Activated effector memory CD4-positive, alpha-beta T cell treated with anti-CD3 and anti-CD28 coated beads, Interleukin-2, amount 50 U/mL, for 16 hours (primary cell): ENCODE measurements at places on chromosomes 6 and 20.
A peak's percentile ranks its signal among the peaks of the same experiment; 100 is the strongest.

GRCh38 chr20:62522748-62523396 is 47.1 kb upstream of the GATA5 start:
- DNase-seq = no peak

GRCh38 chr20:48889140-48889790 is 32.2 kb upstream of the ARFGEF2 start:
- DNase-seq = no peak

- peak; percentile 21 for DNase-seq
Measured at GRCh38 chr20:61370841-61371303, 118.8 kb downstream of the CDH4 start.

DNA sequence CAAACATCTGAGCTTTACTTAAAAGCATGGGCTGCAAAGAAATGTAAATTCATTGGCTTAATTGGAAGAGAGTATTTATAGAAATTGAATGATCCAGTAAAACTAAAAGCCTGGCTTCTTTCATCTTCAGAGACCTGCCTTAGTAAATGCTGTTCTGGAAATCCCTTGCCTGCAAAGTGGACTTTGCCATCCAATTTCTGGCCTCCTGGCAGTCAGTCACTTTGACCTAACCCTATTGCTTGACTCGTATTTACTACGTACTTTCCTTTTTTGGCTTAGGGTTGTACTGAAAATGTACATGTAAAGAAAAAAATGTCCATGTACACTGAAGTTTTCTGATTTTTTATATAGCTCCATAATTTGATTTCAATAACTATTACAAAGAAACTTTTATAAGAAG is 47.1 kb downstream of the E2F3 start:
- DNase-seq = no peak

DNA sequence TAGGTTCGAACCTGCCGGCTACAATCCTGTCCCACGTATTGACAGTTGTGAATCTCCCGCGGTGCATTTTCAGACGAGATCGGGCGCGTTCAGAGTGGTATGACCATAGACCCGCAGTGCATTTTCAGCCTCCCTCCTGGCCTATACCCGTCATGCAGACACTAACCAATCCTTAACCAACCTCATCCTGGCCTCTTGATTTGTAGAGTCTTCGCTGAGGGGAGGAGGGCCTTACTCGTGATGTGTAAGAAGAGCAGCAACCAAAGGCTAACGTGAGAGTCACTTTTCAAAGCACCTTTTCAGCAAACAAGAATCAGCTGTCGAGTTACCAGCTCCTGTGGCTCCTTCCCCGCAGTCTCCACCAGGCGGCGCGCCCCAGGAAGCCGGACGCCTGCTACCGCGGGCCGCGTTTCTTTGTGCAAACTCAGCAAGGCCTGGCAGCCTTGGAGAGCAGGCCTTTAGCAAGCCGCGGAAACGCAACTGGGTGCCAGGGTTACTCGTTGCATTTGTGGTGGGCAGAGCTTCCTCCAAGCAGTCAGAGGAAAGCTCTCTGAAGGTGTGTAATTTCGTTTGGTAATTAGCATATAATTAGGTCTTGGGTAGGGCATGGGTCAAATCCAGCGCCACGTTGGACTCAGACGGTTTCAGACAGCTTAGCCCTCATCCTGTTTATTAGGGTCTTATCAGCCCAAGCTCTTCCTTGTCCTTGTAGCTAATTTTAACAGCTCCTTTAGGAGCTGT is 139.8 kb downstream of the OR2B2 start:
- DNase-seq = peak; percentile 94

DNA sequence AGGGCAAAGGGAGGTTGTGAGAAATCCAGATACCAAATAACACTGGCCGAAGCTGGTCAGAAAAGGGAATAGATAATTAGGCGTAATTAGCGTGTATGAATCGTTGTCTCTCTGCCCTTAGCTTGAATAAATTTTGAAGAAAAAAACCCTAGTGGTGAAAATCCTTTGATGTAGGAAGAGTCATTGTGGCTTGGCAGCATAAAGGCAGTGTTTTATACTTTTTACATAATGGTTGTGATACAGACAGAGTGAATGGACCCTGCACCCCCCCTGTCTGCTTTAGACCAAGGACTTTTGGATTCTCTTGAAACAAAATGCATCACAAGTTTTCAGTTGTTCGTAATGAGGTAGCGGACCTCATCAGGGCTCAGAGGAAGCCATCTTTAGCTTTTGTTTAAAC is 126.5 kb downstream of the AFG1L start:
- no peak for DNase-seq

GRCh38 chr6:134177753-134178160 is 125.3 kb upstream of the SLC2A12 start:
- DNase-seq = no peak

DNA sequence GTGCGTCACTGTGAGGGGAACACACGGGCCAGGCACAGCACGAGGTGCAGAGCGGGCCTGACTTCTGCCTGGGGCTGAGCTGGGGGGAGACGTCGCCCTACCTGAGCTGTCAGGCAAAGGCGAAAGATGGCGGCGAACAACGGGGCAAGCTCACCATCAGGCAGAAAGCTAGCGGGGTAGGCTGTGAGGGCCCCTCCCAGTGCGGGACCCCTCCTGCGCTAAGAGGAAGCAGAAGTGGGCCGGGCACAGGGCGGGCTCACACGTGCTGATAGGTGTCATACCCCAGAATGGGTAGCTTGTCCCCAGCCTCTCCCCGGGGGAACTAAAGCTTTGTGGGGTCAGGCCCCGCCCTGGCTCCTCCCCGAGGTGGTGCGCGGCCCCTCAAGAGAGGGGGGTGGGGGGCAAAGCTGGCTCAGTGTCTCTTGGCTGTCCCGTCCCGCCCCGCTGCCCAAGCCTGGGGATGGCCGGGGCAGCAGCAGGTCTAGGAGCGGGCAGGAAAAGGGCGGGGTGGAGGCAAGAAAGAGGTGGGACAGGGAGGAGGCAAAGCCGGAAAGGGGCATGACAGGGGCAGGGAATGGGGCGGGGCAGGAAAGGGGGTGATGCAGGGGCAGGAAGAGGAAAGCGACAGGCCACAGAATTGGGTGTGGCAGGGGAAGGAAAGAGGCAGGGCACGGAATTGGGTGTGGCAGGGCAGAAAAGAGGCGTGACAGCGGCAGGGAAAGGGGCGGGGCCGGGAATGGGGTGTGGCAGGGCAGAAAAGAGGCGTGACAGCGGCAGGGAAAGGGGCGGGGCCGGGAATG is 14.7 kb downstream of the UCKL1 start:
- DNase-seq = peak; percentile 87
